ENCODE measurements at places on chromosomes 16 and 17.
A peak's percentile ranks its signal among the peaks of the same experiment; 100 is the strongest.

- DNase-seq = peak; percentile 89
Measured at GRCh38 chr17:49739641-49740271, 24.2 kb downstream of the FAM117A start.

DNA sequence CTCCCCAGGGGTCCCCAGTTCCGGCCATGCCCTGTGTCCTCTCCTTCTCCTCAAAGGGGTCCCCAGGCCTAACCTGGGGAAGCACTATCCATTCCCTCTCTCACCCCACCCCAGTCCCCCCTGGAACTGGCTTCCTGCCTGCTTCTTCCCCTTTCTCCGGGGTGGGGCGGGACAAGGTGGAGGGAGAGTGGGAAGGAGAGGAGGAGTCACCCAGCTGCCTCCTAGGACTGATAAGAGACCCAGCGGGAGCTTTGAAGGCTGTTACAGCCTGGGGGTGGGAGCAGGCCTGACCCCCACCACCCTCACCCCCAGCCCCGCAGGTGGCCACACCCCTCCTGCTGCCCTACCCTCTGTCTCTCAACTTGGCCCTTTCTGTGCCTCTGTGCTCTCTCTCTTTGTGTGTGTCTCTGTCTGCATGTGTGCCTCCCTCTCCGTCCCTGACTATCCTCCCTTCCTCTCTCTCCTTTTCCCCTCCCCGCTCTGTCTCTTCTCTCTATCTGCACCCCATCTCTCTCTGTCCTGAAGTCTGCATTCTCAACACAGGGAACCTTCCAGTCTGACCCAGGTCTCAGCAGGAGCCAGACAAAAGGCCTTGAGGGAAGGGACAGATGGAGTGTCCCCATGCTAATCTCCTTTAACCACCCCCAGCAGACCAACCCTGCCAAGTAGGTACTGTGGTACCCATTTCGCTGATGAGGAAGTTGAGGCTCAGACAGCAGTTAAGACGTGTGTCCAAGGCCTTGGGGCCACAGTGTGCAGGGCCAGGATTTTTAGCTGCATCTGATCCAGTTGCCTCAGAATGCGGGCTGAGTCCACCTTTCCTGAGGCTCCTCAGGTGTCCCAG, 66.1 kb downstream of the RAB11FIP4 start:
- DNase-seq = no peak

GRCh38 chr16:70679671-70680494, 6.0 kb downstream of the MTSS2 start:
- no peak for DNase-seq

- no peak for DNase-seq
Measured at GRCh38 chr16:58882292-58882691, 148.2 kb upstream of the GOT2 start.

- DNase-seq = no peak
Measured at GRCh38 chr17:17816240-17816814, 20.5 kb downstream of the SREBF1 start.

DNA sequence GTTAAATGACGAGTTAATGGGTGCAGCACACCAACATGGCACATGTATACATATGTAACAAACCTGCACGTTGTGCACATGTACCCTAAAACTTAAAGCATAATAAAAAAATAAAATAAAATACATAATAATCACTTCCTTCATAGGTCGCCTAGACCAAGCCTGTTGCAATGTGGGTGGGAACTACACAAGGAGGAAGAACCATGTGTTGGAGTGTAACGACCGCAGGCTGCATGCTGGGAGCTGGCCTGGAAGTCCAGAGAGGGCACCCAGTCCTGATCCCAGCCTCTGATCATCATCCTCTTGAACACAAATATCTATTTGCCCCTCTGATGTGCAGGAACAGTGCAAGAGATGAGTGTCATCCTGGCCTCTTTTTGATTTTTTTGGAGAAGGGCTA, 224.7 kb upstream of the ASIC2 start:
- DNase-seq = no peak

GRCh38 chr17:4420692-4421131, 13.0 kb upstream of the SPNS3 start:
- peak; percentile 82 for DNase-seq

- DNase-seq = no peak
Measured at GRCh38 chr16:77059446-77059845, 131.5 kb upstream of the MON1B start.

- no peak for DNase-seq
Measured at GRCh38 chr16:57485091-57485915, 990 bp downstream of the DOK4 start.

DNA sequence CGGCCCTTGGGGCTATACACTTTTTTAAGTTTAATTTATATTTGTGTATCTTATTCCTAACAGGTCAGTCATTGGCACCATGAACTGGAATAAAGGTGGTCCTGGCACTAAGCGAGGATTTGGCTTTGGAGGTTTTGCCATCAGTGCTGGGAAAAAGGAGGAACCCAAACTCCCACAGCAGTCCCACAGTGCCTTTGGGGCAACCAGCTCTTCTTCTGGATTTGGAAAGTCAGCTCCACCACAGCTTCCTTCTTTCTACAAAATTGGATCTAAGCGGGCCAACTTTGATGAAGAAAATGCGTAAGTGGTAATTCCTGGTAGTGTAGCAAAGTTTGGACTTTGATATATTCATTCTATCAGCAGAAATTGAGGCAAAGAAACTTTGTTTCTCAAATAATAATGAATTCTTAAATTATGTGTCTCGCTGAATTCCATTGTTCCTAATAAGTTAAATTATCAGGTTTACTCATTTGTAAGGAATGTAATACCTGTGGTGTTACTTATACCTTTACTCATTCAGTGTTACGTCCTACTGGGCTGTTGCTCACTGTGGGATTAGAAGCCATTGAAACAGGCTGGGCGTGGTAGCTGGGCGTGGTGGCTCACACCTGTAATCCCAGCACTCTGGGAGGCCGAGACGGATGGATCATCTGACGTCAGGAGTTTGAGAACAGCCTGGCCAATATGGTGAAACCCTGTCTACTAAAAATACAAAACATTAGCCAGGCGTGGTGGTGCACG, 13.2 kb downstream of the DDX42 start:
- DNase-seq = no peak

DNA sequence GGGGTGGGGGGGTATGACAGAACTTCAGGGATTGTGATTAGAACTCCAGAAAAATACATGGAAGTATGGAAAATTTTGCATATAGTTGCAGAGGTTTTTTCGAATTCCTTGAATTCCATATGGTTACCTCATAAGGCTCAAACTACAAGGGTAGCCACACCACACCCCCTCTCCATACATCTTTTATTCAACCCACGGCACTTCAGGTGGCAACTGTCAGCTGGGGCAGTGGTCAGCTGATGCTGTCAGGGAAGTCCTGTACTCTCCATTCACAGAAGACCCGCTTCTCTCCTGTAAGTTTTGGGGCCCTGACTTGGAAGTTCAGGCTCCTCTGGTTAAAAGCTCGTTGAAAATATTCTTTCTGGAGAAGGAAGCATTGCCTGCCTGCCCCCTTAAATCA, 57.5 kb upstream of the CLEC19A start:
- DNase-seq = no peak

DNA sequence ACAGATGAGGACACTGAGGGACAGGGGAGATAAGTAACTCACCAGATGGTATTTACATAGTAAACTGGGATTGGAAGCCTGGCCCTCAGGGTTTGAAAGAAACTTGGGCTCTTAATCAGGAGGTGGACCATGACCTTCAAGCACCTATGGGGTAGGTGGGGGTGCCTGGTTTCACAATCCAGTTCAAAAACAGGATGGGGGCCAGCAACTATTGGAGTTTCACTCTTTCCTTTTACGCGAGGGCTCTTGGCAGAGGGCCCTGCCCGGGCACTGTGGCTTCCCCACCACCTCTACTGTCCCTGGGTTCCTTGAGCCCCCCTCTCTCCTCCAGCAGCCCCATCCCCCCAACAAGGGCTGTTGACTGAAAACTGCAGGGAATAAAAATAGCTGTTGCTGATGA, 11.3 kb upstream of the PRR29 start:
- DNase-seq = no peak

DNA sequence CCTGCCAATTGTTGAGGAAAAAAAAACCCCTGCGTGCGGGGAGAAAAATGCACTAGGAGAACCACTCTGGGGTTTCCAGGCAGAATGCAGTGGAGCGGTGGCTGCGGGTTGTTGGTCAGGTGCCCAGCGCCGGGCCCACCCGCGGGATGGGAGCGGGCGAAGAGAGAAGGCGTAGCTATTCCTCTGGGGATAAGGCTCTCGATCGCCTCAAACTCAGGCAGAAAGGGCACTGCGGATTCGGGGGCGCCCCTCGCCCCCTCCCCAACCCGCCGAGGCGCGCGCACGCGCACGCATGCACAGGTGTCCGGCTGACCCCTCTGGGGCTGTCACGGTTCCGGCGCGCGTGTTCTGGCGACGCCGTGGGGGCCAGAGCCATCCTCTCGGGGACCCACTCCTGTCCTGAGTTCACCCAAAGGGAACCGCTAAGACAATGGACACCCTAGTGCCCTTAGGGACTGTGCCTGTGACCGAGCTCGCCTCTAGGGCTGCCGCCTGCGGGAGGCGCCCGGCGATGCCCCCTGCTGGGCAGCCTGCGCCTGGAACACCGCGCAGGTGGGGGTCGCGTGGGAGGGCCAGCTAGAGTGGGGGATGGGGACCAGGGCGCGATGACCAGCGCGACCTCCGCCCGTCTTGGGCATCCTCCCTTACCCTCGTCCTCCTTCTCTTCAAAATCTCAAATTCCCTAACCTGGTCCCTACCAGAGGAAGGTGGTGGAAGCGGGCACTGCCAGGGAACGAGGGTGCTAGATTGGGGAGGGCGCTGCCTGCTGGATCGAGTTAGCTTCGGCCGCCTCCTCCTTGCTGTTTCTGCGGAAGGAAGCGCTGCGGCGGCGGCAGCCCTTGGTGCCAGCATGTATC, 14.4 kb upstream of the CBX8 start:
- peak; percentile 48 for DNase-seq

GRCh38 chr17:561116-561515, 153.5 kb downstream of the VPS53 start:
- peak; percentile 60 for DNase-seq

GRCh38 chr17:51951741-51952140, 206.8 kb downstream of the CA10 start:
- DNase-seq = no peak

DNA sequence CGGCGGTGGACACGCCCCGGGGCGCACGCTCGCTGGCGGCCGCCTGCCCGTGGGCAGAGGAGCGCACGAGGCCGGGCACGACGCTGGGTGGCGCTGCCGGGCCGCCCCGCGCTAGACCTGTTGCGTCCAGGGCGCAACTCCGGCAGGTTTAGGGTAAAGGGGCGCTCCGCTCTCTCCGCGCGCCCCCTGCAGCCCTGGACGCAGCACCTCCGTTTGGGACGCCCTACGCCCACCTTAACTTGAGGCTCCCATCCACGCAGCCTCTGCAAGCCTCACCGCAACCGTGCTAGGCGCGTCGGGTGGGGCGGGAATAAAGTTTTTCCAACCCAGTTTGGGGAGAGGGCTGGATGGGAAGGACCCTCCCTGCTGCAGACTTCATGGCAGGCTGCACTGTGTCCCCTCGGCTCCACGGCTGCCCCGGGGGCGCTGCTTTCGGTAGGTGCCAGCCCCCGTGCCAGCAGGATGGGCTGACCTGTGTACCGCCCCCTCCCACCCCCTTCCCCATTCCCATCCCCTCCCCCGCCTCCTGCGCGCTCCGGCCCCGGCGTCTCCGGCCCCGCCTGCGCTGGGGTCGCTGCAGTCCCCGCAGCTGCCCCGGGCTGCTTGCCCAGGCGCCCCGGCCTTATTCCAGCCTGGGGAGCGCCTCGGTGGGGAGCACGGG, at the start of gene SYT17:
Gene SYT17, plus strand, starts transcription at position 531 of the 661 bp plus-strand sequence. CDS start 407 bp downstream, outside the sequence.
- peak; percentile 62 for DNase-seq

DNA sequence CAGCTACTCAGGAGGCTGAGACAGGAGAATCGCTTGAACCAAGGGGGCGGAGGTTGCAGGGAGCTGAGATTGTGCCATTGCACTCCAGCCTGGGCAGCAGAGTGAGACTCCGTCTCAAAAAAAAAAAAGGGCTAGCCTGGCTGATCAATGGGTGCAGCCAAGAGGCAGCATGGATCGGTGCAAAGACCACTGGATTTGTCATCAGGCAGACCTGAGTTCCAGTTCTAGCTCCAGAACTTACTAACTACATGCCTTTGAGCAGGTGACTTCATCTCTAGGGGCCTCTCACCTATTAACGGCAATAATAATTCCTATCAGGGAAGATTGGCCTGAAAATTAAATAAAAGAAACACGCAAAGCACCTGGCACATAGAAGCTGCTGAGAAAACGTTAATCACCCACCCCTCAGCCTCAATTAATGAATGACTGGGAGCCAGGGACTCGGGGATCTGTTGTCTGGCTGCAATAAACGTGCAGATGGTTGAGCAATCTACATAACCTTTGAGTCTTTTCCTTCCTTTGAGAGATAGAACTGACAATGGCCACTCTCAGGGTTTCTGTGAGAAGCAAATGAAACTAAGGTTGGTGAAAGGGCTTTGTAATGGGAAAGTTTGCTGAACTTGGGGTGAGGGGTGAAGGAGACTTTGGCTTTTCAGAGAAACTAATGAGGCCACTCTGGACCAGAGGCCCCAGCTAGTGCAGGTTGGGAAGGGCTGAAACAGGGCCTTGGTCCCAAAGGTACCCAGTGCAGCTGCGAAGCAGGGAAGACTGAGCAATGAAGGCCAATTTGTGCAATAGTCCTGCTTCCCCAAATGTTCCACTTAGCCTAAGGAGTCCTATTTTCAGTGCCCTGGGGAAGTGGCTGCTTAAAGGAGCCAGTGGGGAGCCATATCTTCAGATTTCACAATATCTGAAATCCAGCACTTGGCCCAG, 7.6 kb downstream of the SEZ6L2 start:
- DNase-seq = no peak

- DNase-seq = no peak
Measured at GRCh38 chr17:70767102-70767701, 597.9 kb downstream of the KCNJ2 start.

DNA sequence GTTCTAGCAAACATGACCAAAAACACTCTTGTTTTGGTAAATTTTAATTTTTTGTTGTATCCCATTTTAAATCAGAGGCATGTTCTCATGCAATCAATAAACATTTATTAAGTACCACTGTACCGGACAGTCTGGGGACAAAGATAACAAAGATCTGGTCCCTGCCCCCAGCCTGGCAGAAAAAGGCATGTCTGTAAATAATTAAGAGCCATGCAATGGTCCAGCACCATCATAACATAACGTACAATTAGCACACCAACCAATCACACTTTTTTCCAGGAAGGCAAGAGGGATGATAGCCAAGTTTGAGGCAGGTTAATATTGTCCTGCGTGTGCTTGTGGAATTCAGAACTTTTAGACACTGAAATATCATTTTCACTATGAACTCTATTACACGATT, 3.5 kb downstream of the KCNJ16 start:
- no peak for DNase-seq

DNA sequence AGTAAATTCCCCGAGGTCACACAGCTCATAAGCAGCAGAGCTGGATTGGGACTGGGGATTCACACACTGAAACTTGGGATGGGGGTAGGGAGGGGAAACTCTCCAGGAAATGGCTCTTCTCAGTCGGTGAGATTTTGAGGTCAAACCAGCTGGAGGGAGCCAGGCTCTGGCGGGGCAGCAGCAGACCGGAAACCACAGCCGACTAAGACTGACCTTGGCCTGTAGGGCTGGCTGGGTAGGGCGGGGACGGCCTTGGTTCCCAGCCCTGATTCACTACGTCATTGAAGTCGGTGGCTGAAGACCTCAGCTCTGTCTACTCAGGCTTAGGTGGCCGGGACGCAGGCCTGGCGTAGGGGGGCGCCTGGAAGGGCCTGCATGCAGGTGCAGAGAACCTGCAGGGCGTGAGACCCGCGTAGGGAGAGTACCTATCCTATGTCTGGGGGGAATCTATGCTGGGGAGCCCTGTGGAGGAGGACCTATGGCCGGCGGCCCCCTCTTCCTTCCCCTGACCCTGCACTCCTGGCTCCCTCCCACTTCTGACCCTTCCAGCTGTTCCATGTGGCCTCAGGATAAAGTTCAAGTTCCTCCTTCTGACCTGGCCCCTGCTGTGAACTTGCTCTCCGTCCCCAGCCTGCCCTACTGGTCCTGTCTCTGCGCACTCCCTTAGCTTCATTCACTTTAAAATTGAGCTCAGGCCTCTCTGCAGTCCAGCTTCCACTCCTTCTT, 11.9 kb upstream of the SLC4A1 start:
- peak; percentile 55 for DNase-seq

All from activated CD4-positive, alpha-beta T cell treated with anti-CD3 and anti-CD28 coated beads, Interleukin-10, Interleukin-2, amounts not matched to agents 100 ng/mL and 50 ng/mL, durations not matched to agents 16 hours and 8 hours (primary cell).